Substantia nigra (tissue), 51 donors: ENCODE measurements at places on chromosomes 3 and 15.

DNA sequence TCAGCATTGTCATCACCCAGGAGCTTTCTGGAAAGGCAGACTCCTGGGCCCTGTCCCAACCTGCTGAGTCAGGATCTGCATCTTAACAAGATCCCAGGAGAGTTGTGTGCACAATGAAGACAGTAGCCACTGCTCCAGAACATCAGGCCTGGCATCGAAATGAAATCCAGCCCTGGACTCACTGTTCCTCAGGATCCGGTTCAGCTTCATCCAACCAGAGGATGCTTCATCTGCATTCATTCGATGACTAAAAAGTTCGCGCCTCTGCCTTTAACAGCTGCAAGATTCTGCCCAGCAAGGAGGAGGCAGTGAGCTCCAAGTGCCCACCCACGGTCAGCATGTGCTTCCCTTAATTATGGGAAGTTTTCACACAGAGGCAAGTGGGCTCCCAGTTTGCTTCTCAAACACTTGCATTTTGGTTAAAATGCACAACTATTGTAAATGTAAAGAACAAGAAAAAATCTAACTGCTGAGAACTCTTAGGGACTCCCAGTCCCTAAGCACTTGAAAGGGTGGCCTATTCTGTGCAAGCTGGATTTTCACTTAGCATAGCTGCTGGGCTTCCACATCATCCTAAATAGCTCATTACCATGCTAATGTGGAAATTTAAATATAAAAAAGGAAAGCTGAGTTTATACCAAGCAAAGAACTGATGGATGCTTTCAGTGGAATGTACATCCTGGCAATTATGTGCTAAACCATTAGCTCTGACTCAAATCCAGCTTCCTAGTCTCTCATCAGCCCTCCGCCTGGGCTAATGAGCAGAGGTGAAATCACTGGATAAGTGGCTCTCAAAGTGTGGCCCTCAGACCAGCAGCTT, 25.5 kb upstream of the ESYT3 start:
- peak; percentile 18 for DNase-seq

- DNase-seq: no peak
These were observed 1.4 kb downstream of the LCTL start for GRCh38 chr15:66564136-66565041.

- DNase-seq: no peak
These were observed 3.6 kb downstream of the SLC51A start for GRCh38 chr3:196219970-196220311.

GRCh38 chr15:91562698-91563097, 290.8 kb upstream of the SLCO3A1 start:
- no peak for DNase-seq
